Fibroblast of skin of left quadriceps (primary cell): ENCODE measurements at places on chromosomes 5 and 9.

DNA sequence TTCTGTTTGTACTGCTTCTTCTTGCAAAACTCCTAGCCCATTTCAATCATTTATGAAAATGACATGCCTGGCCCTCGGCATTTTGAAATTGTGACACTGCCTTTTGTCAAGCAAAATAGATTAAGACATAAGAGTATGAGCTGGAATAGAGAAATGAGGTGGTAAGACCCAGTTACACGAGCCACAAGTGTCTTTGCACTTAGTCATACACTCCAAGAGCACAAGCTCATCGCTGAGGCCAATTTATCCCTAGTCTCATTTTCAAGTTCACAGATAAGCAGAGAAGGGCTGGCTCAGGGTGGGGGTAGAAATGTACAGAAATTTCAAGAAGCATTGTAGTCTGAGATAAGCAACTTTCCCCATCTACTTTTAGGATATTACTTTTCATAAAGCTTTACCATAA lies 40.6 kb upstream of the MAP1B start:
- peak; percentile 76 for DNase-seq

GRCh38 chr9:6552498-6553121 lies 92.9 kb downstream of the GLDC start:
- DNase-seq: no peak

DNA sequence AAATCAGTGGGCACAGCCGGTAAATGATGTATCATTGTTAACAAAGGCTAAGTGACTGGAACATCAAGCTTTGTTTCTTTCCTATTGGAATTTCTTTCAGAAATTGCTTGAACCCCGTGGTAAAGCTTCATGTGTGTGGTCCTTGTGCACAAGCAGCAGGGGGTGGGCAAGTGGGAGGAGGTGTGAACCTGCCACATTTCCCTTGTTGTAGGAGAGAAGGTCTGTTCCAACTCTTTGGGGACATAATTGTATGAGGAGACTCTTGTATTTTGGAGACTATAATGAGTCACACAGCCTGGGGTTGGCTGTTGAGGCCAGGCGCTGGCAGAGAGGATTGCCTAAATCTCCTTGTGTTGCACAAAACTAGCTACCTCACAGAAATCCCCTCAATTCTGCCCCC lies 620.5 kb downstream of the IRX1 start:
- no peak for DNase-seq

GRCh38 chr5:129977810-129978209 lies 73.5 kb downstream of the CHSY3 start:
- no peak for DNase-seq

DNA sequence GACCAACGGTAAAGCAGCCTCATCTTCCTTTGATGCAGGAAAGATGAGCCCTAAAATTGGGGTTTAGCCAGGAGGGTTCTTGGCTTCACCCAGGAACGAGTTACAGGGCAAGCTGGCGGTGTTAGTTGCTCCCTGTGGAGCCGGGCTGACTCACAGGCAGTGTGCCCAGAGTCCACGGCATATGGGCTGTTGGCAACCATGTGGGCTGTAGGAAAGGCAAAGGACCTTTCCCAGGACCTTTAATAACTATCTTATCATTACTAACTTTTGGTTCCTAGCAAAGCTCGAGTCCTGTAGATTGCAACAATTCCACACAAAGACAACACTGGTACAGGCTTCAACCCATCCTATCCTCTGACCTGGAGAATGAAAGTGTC lies 29.8 kb upstream of the CLPTM1L start:
- DNase-seq: no peak

DNA sequence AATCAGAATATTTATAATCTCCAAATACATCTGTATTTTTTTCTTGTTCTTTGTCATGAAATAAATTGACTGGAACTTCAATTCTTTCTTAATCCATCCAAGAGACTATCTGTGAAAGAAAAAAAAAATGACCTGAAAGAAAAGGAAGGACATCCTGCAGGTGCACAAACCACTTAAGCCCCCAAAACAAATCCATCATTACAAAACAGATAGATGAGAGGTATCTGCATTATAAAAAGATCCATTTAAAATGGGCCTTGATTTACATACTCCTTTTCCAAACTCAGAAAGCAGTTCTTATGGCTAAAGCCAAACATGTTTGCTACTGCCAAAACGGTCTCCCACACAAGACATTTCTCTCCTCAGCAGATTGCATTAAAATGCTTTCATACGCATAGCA lies 85.5 kb downstream of the ELAVL2 start:
- no peak for DNase-seq

DNA sequence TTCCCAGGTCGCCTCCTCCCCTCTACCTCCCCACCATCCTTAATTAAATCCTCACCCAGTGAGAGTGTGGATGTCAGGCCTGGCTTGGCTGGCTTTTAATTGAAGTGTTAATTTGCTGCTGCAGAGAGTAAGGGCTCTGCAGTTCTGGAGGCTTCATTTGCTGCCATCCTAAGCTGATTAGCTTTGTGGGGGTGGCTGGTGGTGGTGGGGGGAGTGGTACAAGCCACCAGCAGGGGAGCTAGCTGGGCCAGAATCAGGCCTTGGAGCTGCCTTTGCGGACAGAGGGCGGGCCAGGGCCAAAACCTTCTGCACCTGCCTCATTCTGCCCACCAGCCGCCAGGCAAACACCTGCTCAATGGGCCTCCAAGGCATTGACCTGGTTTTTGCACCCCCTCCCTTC lies 26.8 kb upstream of the TIFAB start:
- no peak for DNase-seq

DNA sequence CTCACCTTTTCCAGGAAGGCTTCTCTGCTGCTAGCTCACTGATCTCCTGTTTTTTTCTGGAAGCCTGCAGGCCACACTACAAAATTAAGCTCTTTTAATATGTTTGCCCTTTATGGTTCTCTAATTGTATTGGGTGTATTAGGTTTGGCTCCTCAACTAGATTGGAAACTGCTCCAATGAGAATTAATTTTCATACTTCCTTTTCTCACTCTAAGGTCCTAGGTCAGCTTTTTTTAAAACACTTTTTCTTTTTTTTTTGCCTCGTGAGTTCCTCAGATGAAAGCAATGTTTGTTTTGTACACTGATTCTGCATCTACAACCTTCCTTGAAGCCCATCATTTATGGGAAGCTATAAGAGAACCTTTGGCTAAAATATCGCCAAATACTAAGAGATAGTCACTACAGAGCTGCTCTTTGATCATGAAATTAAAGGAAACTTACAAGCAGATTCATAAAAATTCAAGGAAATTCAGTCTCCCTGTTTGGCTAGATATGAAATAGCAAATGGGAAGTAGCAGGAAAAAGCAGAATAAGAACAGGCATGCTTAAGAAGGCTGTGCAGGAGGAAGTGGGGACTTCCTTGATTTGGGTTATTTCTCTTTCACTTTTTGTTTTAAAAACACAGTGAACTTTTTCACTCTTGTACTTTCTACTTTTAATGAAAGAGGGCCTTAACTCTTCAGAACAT lies 55.2 kb upstream of the FYB1 start:
- DNase-seq: no peak

- peak; percentile 93 for DNase-seq
Observed at GRCh38 chr5:139197710-139198669, at the start of gene SIL1. Gene SIL1, minus strand, starts transcription at chr5:139198368. Its CDS starts 70,525 bp downstream, at chr5:139127843.

DNA sequence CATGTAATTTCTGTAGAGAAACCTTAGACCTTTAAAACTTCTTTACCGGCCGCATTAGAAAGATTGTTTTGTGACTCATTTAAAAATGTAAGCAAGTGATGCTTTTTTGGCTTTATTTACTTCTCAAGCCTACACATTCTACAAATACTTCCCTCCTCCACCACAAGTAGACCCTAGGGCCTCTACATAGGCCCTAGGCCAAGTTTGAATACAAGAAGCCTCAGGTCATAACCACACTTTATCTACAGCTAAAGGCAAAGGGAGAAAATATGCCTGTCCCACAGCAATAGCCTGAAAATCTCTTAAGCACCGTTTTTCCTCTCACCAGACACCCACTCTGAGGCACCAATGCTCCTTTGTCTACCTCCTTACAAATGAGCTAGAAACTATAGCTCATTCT lies 53.9 kb downstream of the CSNK1A1 start:
- peak; percentile 87 for DNase-seq

DNA sequence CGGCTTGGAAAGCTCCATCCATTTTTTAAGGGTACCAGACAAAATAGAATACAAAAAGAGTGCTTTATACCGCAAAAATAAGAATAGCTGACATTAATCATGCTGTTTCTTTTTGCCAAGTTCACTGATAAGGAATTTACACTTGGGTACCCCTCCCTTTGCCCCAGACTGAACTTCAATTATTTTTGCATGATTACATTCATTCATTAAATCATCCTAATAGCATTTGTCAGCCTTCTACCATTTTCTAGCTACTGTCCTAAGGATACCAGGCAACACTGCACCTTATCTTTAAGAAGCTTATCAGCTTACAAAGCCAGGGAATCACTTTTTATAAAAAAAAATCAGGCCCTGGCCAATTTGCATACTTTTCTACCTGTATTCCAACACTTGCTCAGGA lies 48.4 kb downstream of the YIPF5 start:
- no peak for DNase-seq

DNA sequence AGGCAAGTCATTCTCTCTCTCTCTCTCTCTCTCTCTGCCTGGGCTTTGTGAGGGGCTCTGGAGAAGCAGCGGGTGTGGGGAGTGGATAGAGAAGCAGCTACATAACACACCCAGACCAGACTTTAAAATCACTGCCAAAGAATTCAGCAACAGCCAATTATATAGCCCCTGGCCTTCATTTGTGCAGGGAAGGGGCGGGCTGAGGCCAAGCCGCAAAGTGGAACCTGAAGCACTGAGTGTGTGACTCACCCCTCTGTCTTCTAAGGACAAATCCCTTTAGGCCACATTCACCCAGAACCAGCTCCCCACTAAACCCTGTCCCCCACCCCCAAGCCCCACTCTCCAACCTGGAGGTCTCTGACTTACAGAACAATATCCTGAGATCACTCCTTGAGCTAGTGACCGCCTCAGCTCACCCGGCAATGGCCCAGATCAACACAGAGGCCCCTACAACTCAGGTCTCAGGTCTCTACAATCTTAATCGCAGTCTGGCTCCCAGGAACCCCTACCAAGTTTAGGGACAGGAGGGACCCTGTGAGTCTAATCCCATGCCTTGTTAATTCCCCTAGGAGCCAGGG lies 6.0 kb downstream of the B4GALT1 start:
- DNase-seq: peak; percentile 97

- peak; percentile 36 for DNase-seq
Observed at GRCh38 chr5:169350016-169350415, 49.1 kb upstream of the SLIT3 start.

GRCh38 chr9:120365386-120365785 lies 214.6 kb downstream of the CDK5RAP2 start:
- no peak for DNase-seq

GRCh38 chr5:145666591-145666990 lies 168.6 kb downstream of the PRELID2 start:
- DNase-seq: no peak

- no peak for DNase-seq
Observed at GRCh38 chr5:168360521-168361285, 69.3 kb downstream of the WWC1 start.

GRCh38 chr5:77798456-77798855 lies 22.3 kb upstream of the TBCA start:
- DNase-seq: no peak

DNA sequence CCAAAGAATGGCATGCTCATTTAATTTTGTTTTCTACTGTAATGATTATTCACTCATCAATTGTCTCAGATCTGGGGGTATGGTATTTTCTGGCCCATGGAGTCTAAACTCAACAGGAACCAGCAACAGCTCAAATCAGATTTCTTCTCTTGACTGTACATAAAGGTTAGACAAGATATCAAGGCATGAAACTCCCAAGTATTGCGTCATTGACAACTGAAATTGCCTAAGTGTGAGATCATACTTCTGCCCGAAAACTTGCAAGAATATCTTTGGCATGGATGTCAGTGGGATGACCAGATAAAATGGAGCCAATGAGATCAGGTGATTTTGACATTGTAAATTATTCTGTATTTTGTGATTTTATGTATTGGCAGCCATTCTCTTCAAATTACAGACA lies 141.7 kb upstream of the STK32A start:
- DNase-seq: peak; percentile 1
